ENCODE measurements at places on chromosomes 11 and 22.
A peak's percentile ranks its signal among the peaks of the same experiment; 100 is the strongest.

DNA sequence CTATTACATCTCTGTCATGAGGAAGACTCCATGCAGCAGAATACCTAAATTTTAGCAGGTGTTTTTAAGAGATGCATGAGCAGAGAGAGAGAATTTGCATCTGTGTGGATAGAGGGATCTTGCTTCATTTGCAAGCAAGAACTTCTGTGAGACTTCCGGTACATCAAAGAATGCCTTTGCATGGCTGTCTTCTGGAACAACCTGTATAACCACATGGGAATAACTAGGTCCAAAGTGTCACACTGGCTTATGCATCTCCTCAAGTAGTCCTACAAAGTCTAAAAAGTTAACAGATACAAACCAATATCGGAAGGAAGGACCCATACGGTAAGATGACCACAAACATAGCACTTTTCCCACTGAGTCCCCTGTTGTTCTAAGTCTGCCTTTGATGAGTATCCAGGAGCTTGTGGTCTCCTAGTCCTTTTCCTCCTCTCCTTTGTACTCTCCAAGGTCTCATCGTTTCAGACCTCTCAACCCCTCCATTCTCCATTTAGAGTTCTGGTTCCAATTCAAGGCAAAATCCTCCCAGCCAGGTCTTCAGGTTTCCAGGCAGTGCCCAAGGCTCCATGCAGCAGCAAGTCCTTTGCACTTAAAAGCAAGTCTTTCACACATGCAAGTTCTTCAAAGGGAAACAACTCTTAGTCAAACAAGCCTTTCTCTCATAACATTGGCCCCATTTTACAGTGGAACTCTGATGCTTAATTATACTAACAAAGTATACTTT lies 581.7 kb upstream of the ARHGAP42 start:
- DNase-seq: no peak

DNA sequence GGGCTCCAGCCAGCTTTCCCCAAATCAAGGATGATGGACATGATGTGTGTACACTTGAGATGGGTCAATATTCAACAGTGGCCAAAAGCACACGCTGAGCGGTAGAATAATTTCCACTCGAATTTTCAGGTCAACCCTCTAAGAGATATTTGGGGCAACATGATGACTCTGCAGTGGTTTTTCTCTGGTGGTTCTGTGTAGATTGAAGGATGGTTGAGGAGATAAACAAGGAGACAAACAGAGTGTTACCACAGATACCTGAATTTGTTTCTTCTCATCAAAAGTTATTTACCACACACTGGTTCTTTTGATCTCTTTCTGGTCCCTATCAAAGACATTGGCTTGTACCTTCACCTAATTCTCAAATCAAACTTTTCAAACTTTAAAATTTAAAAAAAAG lies 242.0 kb downstream of the ETS1 start:
- DNase-seq: no peak

GRCh38 chr11:125701858-125702621 lies 21.4 kb upstream of the ACRV1 start:
- DNase-seq: no peak

DNA sequence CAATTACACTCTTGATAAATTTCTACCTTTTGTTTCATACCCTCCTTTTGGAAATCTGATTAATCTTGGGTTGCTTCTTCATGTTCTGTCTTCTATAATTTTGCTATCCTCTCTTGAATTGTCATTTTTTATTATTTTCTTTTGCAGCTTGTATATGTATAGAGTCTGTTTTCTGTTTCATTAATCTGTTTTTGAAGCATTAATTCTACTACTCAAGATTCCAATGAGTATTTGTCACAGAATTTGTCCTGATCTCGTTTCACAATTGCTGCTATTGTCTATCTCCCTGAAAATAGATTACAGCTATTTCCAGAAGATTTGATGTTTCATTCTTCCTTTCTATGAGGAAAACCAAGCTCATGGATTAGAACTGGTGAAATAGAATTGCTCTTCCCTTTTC lies 406.1 kb downstream of the DYNC2H1 start:
- no peak for DNase-seq

DNA sequence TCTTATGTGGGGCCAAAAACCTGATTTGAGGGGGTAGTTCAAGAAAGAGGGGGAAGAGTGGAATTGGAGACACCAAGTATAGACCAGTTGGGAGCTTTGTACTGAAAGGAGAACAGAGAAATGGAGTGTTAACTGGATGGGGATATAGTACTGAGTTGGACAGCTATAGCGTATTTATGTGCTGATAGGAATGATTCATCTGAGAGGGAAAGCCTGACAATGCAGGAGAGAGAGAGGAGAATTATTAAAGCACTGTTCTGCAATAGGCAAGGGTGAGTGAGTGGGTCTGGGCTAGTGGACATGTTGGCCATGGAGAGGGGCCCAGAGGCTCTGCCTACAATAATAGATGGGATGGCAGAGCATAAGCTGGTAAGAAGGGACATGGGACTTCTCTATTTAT lies 52.9 kb upstream of the PITPNB start:
- no peak for DNase-seq

DNA sequence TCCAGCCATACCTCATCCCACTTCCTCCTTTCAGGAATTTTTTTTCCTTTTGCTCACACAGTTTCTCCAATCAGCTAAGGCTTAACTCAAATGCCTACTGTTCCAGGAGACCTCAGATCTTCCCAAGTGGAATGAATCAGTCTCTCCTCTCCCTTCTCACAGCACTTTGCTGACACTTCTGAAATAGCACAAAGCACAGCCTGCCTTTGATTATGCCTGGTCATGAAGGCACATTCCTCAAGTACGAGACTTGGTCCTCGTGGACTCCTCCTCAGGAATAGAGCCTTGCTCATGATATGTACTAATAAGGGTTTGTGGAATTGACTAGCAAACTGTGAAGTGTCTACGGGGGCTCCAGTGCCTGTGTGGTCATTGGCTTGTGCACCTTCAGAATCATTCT lies 176.7 kb upstream of the TENM4 start:
- no peak for DNase-seq

DNA sequence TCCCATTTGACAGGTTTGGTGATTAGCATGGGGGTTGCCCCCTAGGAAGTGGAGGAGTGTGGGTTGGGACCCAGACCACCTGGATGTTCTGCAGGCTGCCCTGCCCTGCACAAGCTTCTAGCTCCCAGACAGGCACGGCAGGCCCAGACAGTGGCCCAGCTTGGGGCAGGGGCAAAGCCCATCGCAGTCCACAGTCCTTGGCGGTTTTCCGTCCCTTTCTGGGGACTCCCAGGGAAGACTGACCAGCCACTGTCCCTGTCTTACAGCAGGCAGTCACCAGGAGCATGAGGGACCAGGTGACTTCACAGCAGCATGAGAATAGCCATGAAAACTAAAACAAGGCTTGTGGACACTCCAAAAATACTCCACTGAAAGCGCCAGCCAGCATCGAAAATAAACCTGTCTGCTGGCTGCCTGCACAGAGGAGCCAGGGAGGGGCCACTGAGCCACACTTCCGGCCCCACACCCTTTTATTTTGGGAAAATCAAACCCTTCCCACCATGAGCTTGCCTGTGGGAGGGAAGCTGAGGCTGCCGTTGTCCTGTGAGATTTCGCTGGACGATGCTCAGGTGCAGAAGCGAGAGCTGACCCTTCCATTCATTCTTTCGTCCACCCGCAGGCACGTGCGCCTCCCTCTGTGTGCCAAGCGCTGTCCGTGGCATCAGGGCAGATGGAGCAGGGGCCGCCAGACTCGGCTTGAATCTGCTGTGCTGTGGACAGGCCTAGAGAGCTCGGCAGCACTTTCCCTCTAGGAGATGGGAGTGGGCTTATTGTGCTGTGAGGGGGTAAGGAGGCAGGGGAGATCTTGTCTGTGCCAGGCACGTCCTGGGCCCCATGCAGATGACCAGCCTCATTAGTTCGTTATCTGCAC lies 28.0 kb downstream of the FADD start:
- no peak for DNase-seq

DNA sequence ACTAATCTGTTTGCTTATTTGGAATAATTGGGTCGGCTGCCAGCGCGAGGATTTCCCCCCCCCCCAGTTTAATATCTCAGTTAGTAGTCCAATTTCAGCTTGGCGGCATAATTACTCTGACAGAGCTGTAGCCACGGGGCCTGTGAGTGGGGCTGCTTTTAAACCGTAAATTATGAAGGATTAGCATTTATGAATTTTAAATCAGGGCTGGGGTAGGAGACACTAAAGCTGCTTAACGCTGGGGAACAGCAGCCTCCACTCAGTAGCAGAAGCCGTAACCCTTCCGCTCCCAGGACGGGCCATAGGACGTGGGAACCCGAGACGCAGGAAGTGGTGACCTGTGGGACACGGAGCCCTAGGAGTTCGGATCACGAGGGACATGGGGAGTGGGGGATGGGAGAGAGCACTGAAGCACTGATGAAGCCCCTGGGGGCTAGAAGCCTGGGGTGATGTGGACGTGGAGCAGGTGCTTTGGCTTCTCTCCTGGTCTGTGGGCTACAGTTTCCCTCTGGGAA lies 66.2 kb upstream of the LMO1 start:
- no peak for DNase-seq

DNA sequence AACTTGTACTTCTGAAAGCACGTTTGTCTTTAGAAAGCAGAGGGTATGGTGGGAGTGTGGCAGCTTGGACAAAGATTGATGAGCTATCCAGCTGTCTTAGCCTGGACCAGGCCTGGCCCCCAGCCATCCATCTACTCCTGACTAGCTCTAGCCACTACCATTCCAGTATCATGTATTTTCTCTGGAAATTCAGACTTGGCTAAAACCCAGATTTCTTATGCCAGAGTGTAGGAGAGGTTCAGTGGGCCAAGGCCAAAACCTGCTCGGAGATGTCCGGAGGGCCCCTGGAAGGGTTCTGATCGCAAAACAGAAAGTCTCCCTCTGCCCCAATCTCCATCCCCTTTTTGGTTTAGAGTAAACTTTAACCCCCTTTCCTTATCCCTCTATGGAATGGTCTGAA lies 24.8 kb upstream of the MTCH2 start:
- peak; percentile 87 for DNase-seq

All from myocyte (in vitro differentiated cells).